ENCODE measurements at places on chromosomes 4 and X. TPM values are rescaled to one million over a fixed set of nuclear protein-coding genes. Genes with fewer than 3 reads are reported as not detected.

Gene GPRIN3
- total RNA-seq, result 0.90 TPM

Gene PROM1
- total RNA-seq, result 0.08 TPM

Gene ERCC6L
- not detected for total RNA-seq

Gene POU4F2
- not detected for total RNA-seq

Gene TAF7L
- 0.23 TPM for total RNA-seq

Gene SLITRK2
- total RNA-seq, result not detected

Gene DMRTC1B
- not detected for total RNA-seq

Gene UGT2B17
- not detected for total RNA-seq

Gene RHOH
- not detected for total RNA-seq

Gene CITED1
- 0.23 TPM for total RNA-seq

Gene NPNT
- total RNA-seq, result 1.1 TPM

Gene HSD17B13
- total RNA-seq, result 0.12 TPM

Gene EFNB1
- total RNA-seq, result 23.1 TPM

Gene ATP8A1
- total RNA-seq, result 2.6 TPM

Gene HTR2C
- total RNA-seq, result not detected

Gene CABS1
- total RNA-seq, result not detected

Gene CT45A9
- total RNA-seq, result not detected

Gene GPM6B
- total RNA-seq, result 0.38 TPM

Gene MAGEA9B
- total RNA-seq, result not detected

Gene LIMCH1
- 77.9 TPM for total RNA-seq

Gene TKTL2
- not detected for total RNA-seq

Gene RS1
- total RNA-seq, result not detected

Gene CXCL3
- 0.68 TPM for total RNA-seq

Gene NEXMIF
- under 0.01 TPM for total RNA-seq

Gene NIPAL1
- total RNA-seq, result not detected

Gene F11
- not detected for total RNA-seq

Gene MAOA
- 9.6 TPM for total RNA-seq

Gene PGAM4
- not detected for total RNA-seq

Gene RTL9
- total RNA-seq, result not detected

Gene POU3F4
- total RNA-seq, result not detected

Gene ADAM29
- not detected for total RNA-seq

Gene PDCL2
- not detected for total RNA-seq

Gene SPATA4
- 0.15 TPM for total RNA-seq

Gene HCCS
- total RNA-seq, result 15.2 TPM

Gene MAGEE1
- 0.94 TPM for total RNA-seq

Gene SMARCA5
- total RNA-seq, result 20.4 TPM

Gene TREX2
- 2.9 TPM for total RNA-seq

Gene CBLL2
- not detected for total RNA-seq

Gene DOK7
- 0.08 TPM for total RNA-seq

Gene SLC2A9
- 4.0 TPM for total RNA-seq

Gene ETDB
- total RNA-seq, result not detected

Gene CDS1
- total RNA-seq, result not detected

Gene EDA
- total RNA-seq, result 0.35 TPM

Gene HTN3
- total RNA-seq, result not detected

Gene GDPD2
- total RNA-seq, result not detected

Gene SCML2
- total RNA-seq, result 0.30 TPM

Gene FOXO4
- 4.6 TPM for total RNA-seq

Gene RNF212
- total RNA-seq, result 0.60 TPM

Gene NSG1
- total RNA-seq, result 35.2 TPM

Gene SPANXN4
- total RNA-seq, result not detected
